Skeletal muscle cell (primary cell): ENCODE measurements at places on chromosomes 5 and 9.

- no peak for DNase-seq
These were observed 194.2 kb downstream of the CDK5RAP2 start for GRCh38 chr9:120385606-120386389.

- DNase-seq = no peak
These were observed 547.2 kb downstream of the CSNK1G3 start for GRCh38 chr5:124059200-124059599.

GRCh38 chr9:22446589-22446949 lies at the start of gene DMRTA1:
TSS of gene DMRTA1 (plus strand) at chr9:22446824. CDS start at chr9:22447066, 242 bp downstream.
- DNase-seq = peak; percentile 41

DNA sequence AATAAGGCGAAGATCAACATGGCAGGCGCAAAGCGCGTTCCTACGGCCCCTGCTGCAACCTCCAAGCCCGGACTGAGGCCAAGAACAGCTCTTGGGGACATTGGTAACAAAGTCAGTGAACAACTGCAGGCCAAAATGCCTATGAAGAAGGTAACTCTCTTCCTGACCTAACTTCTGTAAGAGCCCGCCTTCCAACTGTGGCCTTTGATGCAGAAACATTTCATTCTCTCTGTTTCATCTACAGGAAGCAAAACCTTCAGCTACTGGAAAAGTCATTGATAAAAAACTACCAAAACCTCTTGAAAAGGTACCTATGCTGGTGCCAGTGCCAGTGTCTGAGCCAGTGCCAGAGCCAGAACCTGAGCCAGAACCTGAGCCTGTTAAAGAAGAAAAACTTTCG lies 979 bp downstream of the CCNB1 start:
- no peak for DNase-seq

- no peak for DNase-seq
These were observed 70.3 kb downstream of the FYB1 start for GRCh38 chr5:39148983-39149534.

DNA sequence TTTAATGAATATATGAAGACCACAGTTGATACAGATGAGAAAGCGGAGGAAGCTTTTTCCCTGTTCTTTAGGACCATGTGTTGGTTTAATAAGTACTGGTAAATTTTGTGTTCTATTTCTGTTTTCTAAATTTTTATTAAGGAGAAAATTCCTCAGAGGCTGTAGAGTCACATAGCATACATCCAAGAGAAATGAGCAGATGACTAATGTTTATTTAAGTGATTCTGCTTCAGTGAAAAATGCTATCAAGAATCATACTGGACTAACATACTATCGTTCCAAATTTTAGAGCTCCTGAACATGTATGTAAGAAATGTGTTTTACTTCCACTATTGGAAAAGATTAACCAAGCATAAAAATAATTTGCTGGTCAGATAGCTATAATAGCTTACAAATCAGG lies 115.0 kb downstream of the KIAA1958 start:
- peak; percentile 5 for DNase-seq

- DNase-seq = peak; percentile 60
These were observed 45.9 kb downstream of the C9orf50 start for GRCh38 chr9:129574911-129575585.

- no peak for DNase-seq
These were observed 55.9 kb downstream of the ADAM19 start for GRCh38 chr5:157519579-157520253.

DNA sequence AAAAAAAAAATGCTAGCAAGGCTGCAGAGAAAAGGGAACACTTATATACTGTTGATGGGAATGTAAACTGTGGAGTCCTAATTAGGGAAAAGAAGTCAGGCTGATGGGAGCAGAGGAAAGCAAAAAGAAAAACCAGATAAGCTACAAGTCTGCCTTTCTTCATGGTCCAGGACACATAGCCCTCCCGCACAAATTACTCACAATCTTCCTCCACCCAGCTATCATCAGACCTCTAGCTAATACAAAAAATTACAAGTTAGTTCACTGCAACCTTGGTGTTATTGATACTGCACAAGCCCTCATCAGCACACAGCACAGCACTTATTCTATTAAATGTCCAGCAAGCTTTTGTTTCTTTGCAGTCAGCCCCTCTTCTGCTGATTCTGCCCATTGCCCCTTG lies 186.0 kb upstream of the ADRA1B start:
- DNase-seq = no peak

DNA sequence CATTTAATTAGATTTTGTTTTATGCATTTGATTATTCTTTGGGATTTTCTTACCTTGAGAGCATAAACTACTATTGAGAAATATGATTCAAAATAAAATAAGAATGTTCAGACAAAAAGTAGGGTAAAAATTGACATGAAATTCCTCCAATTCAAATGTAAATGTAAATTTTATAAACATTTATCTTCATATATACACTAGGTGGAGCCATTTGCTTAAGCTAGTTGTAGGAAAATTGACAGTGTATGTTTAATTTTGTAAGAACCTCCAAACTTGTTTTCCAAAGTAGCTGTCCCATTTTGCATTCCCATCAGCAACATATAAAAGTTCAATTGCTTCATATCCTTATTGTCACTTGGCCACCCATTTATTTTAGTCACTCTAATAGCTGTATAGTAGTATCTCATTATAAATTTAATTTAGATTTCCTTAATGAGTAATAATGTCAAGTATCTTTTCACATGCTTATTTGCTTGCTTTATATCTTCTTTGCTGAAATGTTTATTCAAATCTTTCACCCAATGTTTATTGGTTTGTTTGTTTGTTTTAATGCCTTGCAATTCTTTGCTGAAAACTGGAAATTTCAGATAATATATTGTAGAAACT lies 37.6 kb upstream of the SLCO6A1 start:
- DNase-seq = no peak

DNA sequence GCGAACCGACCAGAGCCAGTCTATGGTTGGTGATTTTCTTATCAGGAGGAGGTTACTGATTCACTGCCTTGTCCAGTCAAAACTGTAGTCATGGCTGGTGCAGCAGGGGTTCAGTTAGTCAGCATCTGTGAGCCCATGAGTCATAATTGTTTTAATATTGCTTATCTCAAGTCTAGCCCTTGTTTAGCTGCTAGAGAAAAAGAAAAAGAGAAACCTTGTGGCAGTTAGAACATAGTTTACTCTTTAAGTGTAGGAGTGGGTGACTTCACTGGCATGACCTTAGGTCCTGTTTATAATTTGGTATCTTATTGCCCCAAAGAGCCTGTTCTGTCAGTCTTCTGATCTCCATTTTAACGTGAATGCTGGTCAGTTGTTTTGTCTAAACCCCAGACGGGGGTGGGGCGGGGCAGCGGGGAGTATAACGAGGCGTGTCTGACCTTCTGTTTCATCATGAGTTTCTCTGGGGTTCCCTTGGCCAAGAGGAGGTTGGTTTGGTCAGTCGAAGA lies 76.9 kb upstream of the NFIL3 start:
- DNase-seq = peak; percentile 25

- no peak for DNase-seq
These were observed 354.1 kb upstream of the SLC30A5 start for GRCh38 chr5:68739752-68740151.

- DNase-seq = no peak
These were observed 539 bp downstream of the ARRDC3 start for GRCh38 chr5:91382530-91383026.

DNA sequence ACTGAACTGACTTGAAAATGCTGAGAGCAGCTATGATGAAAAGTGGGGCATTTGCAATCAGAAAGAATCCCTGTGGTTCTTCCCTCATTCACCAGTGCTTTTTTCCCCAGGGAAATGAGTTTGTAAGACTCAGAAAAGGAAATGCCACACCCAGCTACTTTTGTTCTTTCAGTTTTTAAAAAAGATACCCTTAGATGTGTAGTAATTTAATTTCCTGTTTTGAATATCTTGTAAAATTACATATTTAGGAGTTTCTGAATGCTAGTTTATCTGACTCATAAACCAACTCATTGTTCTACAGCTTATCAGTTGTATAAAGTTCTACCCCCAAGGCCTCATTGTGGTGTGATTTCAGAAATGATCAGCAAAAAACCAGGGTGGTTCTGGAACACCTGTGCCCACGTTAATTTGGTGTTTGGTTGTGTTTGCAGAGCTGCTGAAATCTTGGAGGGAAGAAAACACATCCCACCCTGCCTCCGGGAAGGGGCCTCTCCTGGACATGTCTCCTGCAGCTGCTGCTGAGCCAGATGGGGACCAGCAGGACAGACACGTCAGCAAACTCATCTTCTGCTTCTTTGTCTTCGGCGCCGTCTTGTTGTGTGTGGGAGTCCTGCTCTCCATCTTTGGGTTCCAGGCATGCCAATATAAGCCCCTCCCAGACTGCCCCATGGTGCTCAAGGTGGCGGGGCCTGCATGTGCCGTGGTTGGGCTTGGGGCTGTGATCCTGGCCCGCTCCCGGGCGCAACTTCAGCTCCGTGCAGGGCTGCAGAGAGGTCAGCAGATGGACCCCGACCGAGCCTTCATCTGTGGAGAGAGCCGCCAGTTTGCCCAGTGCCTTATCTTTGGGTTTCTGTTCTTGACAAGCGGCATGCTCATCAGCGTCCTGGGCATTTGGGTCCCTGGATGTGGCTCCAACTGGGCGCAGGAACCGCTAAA lies 2.8 kb downstream of the TMEM171 start:
- peak; percentile 61 for DNase-seq

DNA sequence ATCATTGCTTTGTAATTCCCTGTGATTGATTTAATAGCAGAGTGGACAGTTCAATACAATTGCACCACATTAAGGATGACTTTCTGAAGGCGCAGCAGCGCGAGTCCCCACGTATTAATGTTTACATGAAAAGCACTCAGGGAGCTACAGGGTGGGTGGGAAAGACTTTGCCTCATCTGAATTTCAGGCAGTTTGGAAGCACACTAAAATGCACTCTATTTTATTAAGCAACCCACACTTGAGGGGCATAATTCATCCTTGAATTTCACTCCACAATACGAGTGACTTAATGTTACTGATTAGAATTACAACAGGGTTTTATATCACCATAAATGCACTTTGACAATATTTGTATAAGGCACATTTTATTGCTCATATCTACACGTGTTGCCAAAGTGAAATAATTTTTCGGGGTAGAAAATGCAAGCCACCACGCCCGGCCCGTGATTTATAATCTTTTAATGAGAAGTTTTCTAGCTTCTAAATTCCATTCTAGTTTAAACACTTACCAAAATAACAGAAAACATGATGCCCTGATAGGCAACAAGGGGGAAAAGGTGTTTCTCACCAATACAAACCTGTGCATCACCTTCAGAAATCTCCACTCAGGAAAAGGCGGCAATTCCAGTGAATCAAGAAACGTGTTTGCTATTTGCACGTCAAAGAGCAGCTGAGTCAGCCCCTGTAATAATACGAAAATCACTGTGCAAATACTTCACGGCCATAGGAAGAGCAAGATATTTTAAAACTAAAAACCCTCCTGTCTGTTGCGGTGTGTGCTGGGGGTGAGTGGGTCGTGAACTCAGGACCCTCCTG lies 40.5 kb downstream of the IRX4 start:
- DNase-seq = no peak

DNA sequence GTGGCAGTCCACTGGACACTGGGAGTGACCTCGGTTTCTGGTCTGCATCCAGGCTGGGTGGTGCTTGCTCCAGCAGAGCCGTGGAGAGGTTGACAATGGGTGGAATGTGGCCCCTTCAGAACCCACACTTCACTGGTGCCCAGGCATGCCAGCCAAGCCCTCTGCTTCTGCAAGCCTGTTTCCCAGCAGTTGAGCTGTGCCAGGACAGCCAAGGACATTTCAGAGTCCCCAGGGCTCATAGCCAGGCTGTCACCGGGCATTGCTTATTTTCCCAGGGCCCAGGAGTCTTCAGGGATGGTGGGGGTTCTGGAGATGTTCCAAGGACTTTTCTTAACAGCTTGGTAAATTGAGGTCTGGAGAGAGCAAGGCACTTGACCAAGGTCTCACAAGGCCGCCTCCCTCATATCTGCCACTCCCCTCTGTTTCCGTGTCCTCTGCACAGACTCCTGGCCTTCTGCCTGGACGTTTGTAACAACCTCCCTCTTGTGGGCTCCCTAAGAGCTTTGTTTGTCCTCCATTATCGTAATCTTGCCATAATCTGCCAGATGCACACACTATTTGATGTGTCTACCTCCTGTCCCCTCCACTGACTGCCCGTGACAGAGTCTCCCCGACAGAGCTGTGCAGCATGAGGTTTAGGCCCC lies 3.8 kb upstream of the NDST1 start:
- DNase-seq = no peak

DNA sequence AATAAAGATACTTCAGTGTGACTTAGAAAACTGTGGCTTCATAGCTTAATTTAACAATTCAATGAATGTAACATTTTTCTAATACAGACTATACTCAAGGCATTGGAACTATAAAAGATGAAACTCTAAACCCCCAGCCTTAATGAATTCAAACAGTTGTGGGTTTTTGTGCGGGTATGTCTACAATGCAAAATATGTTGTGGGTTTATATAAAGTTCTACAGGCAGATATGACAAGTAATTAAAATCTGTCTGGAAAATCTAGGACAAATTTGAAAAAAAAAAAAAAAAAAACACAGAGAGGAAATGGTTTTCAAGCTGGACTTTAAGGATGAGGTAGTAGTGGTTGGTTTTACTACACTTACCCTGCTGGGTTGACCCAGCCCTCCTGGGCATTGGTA lies 467.5 kb upstream of the TLE4 start:
- DNase-seq = no peak

DNA sequence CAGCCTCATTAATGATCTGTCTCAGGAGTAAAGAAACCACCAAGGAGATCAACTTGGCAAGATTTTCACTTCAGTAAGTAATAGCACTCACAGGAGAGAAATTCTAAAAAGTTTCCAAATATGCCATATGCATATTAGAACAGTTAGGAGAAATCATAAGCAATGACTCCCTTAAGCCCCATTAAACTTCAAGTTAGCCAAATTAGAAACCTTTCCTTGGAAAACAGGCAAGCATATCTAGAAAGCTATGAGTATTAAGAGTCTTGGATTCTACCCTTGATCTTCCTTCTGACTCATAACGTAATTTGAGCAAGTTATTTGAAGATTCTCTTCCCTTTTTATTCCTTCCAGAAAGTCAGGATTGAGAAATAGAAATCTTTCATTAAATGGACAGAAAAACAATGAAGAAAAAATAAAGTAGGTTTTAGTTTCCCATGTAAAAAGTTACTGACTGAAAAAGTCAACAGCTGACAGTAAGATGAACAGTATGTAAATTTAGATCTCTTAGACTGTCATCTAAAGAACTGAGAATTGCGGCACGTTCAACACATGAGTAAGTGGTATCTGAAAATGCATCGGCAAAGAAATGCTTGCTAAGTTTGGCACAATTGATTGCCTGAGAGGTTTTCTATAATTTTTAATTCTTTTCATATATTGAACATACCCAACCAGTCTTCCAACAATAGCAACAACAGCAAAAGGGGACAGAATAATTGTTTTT lies 565.7 kb upstream of the FTMT start:
- DNase-seq = peak; percentile 20

GRCh38 chr5:111755942-111756381 lies 1.0 kb downstream of the NREP start:
- DNase-seq = no peak

DNA sequence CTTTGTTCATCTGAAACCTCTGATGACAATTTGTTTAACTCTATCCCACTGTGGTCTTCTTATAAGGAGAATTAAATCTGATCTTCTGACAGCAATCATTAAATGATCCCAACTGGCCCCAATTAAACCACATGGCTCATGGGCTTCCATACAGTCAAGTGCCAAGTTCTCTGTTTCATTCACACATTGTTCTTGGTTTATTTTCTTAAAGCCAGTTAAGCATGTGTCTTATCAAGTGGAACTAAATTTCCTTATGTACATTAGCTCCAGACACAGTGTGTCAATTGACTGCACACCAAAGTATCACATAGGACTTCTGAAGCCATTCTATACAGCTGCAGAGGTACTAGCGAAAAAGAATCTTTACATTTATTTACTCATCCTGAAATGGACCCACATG lies 51.2 kb downstream of the MEF2C start:
- no peak for DNase-seq

- no peak for DNase-seq
These were observed 566.0 kb downstream of the CAAP1 start for GRCh38 chr9:26326563-26326962.
